ENCODE measurements at places on chromosomes 1 and 21.

- no peak for DNase-seq
Measured at GRCh38 chr1:37010011-37010410, 24.3 kb downstream of the GRIK3 start.

DNA sequence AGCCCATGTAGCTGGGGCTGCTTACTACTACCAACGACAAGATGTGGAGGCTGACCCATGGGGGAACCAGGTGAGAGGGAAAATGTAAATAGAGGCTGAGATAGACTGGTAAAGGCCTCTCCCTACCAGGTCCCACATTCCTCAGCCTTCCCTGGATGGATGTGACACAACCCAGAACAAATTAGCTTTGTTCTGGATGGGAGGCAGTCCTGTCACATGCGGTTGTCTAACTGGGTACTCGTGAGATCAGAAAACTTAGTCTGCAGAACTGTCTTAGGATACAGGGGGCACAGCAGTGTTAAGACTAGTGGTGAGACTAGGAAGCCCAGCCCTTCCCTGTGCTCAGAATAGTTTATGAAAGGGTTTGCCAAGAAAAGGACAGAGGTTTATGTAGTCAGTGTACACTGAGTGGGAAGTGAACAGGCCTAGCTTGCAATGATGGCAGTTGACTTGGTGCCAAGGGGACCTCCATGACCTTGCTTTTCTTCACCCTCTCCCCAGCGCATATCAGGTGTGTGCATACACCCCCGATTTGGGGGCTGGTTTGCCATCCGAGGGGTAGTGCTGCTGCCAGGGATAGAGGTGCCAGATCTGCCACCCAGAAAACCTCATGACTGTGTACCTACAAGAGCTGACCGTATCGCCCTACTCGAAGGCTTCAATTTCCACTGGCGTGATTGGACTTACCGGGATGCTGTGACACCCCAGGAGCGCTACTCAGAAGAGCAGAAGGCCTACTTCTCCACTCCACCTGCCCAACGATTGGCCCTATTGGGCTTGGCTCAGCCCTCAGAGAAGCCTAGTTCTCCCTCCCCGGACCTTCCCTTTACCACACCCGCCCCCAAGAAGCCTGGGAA lies 8.4 kb downstream of the MMACHC start:
- no peak for DNase-seq

- DNase-seq, result peak; percentile 34
Measured at GRCh38 chr1:58155418-58156123, 391.0 kb downstream of the OMA1 start.

GRCh38 chr21:45022736-45023135 lies 51.6 kb upstream of the ADARB1 start:
- no peak for DNase-seq

DNA sequence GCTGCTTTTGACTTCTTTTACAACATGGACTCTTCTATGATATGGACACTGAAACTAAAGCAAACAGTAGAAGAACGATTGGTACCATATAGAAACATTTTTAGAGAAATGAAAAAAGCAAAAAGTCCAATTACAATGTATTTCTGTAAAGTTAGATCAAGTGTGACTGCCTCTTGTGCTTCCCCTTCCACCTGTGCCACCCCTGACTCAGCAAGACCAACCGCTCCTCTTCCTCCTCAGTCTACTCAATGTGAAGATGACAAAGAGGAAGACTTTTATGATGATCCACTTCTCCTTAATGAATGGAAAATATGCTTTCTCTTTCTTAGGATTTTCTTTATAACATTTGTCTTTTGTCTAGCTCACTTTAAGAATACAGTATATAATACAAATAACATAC lies 66.9 kb downstream of the PHTF1 start:
- DNase-seq, result no peak

DNA sequence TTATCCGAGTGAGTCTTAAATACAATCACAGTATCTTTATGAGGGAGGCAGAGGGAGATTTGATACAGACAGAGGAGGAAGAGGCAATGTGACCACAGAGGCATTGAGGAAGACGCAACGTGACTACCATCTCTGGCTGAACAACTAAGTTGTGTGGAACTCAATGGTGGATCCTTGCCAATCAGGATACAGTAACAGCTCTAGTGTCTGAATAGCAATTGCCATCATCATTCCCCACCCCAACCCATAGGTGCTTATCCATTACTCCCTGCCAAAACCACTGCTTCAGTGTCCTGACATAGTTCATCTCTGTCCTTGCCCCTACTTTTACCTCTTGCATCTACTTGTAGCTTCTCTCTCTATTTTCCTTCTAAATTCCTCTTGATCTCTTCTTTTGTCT lies 20.5 kb upstream of the RHBDL2 start:
- DNase-seq, result no peak

Data from neural crest cell (in vitro differentiated cells).